ENCODE measurements at places on chromosomes 11 and 22.

DNA sequence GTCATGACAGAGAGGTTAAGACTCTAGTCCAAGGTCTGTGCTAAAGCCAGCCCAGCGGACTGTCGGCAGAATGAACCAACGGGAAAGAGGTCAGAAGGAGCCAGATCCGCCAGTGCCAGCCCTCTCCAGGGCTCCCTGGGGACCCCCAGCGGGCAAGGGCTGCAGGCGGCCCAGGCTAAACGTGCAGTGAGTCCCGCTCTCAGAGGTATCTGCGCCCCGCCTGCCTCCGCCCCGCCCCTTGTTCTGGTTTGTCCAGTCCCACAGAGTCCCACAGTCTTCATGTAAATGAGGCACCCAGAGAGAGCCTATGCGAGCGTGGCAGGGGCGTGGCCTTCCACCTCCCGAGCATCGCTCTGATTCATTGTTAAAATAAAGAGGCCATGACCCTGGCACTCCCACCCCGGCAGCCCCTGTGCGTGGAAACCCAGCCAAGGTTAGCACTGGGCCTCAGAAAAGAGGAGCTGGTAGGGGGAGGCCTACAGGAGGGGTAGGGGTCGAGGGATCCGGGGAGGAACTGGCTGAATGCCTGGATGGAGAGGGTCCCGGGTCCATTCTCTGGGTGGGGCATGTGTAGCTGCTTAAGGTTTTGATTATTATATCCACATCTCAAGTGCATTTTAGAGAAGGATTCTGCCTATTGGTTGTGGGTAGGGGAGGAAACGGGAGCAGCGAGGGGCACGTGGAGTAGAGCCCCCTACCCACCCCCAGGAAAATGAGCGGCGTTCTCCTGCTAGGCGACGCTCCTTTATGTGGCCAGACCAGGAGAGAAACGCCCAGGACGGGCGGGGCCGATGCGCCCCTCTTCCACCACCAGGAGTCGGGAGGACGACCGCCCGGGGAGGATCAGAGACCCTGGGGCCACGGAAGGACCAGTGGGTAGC lies at the start of gene TRIOBP:
TSS of gene TRIOBP (plus strand) at position 392 of the 881 bp plus-strand sequence. CDS start 4,318 bp downstream, outside the sequence.
- peak; percentile 10 for DNase-seq

- no peak for DNase-seq
Measured at GRCh38 chr22:45376009-45376408, 37.4 kb downstream of the SMC1B start.

- no peak for DNase-seq
Measured at GRCh38 chr22:19663821-19664355, 50.4 kb upstream of the SEPTIN5 start.

DNA sequence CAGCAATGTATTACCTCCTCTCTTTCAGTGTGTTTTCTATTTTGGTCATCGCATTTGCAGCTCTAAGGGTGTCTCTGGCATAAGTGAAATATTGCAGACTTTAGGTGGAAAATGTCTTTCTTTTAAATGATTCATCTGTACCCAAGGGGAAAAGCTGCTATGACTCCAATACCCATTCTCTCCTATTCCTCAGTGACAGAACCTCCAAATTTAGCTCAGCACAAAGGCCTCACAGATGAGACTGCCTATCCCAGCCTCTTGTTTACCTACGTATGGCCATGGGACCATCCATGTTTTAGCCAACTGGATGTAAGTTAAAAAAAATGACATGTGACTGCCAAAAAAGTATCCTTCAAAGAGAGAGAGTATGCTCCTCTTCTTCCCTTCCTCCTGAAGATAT lies 7.9 kb downstream of the MTMR2 start:
- no peak for DNase-seq

DNA sequence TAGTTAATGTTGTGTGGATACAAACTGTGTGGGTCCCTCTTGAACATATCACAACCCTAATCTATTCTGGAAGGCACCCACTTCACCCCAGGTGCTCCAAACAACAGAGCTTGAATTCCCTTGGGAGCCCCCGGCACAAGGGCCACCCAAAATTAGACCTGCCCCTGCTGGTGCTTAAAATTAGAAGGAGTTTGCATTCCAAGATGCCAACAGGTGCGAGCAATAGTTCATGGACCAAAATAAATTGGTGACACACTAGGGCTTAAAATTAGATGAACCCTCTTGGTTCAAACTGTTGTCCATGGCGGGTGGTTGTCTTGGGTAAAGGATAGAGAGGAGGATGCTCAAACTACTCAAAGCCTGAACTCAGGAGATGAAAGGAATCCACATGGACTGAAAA lies 291.5 kb downstream of the MN1 start:
- DNase-seq: no peak

- DNase-seq: no peak
Measured at GRCh38 chr22:19126309-19127273, 4.4 kb upstream of the DGCR2 start.

- DNase-seq: no peak
Measured at GRCh38 chr11:16434036-16434435, 77.7 kb upstream of the SOX6 start.

DNA sequence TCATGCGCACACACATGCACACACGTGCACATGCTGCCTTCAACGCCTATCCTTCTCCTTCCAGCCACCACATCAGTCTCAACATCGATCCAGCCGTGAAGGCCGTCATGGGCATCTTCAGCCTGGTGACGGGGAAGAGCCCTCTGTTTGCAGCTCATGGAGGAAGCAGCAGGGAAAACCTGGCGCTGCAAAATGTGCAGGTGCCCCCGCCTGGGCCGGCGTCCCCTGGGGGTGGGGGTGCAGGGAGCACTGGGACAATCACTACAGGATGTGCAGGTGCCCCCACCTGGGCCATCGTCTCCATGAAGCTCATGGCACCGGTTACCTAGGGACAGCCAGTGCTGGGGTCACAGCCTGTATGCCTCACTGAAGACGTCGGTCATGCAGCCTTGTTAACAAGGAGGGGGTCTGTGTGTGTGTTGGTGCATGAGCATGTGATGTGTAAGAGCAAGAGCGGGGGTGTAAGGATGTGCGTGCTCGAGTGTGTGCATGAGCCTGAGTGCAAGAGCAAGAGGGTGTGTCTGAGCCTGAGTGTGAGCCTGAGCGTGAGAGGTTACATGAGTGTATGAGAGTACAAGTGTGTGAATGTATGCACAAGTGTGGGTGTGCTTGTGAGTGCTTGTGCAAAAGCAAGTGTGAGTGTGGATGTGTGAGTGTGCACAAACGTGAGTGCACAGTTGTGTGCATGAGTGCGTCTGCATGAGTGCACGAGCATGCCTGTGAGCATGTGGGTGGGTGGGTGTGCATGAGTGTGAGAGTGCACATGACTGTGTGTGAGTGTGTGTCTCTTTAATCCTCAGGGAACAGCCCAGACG lies 31.5 kb downstream of the NADSYN1 start:
- no peak for DNase-seq

DNA sequence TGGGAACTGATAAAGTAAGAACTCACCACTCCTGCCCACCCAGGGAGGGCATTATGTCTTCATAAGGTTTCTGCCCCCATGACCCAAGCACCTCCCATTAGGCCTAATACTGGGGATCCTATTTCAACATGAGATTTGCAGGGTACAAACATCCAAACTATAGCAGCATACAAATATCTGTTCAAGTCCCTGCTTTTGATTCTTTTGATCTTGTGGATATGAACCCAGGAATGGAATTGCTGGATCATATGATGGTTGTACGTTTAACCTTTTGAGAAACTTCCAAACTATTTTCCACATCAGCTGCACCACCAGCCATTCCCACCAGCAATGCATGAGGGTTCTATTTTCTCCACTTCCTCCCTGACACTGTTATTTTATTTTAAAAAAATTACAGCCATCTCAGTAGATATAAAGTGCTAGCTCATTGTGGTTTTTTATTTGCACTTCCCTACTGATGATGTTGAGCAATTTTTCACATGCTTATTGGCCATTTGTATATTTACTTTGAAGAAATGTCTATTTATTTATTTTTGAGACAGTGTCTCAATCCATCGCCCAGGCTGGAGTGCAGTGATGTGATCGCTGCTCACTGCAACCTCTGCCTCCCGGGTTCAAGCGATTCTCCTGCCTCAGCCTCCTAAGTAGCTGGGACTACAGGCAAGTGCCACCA lies 7.1 kb upstream of the ATG16L2 start:
- DNase-seq: no peak
